ENCODE measurements at places on chromosomes 2 and 18.

GRCh38 chr2:227406177-227407031 lies 18.7 kb upstream of the SCYGR1 start:
- no peak for DNase-seq

GRCh38 chr18:59229191-59229590 lies 9.2 kb downstream of the GRP start:
- DNase-seq: no peak

- DNase-seq: no peak
Observed at GRCh38 chr2:238286095-238286494, 2.3 kb downstream of the PER2 start.

GRCh38 chr2:112003576-112004252 lies 51.4 kb upstream of the TMEM87B start:
- DNase-seq: no peak

DNA sequence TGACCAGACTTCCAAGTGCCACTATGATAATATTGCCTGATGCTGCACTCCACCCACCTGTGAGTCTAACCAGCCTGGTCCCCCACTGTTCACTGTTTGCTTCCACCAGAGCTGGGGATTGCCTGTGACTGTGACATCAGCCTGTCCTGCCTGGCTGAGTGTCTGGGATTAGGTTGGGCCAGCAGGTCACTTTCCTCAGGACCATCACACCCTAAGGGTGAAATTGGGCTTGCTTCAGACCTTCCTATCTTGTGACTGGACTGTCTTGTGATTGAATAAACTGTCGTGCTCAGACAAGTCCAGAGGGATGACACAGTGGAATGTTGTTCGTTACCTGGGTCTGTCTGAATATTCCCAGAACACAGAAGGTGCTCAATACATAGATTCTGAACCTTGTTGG lies 87.4 kb upstream of the HK2 start:
- DNase-seq: no peak

DNA sequence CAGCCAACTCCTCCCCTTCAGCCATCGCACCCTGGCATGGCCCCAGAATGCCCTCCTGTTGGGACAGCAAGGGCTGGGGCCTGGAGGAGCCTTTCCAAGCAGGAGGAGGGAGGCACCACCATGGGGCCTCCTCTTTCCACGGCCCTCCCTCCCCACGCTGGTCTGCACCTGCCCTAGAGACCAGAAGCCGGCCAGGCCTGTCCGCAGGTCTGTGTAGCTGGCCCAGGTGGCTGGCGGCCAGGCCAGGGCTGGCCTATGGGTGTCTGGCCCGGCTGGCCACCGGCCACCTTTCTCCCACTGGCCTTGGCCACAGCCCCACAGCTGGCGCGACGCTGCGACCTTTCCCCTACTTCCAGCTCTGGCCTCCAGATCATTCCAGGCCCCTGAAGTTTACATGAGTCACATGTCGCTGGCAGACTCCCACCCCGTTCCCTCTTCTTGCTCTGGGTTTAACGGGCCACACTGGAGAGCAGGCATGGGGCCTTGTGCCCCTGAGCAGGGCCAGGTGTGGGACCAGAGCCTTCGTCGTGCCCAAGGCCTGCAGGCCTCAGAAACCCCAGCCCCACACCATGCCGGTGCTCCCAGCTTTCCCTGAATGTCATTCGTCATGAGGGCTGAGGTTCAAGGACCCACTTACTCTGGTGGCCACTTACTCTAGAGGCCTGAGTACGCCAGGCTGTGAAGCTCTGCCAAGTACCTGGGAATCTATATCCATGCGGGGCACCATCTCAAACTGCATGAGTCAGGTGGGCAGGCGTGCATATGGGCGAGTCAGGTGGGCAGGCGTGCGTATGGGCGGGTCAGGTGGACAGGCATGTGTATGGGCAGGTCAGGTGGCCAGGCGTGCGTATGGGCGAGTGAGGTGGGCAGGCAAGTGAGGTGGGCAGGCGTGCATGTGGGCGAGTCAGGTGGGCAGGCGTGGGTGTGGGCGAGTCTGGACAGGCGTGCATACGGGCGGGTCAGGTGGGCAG lies 33.3 kb upstream of the KLF11 start:
- DNase-seq: no peak

DNA sequence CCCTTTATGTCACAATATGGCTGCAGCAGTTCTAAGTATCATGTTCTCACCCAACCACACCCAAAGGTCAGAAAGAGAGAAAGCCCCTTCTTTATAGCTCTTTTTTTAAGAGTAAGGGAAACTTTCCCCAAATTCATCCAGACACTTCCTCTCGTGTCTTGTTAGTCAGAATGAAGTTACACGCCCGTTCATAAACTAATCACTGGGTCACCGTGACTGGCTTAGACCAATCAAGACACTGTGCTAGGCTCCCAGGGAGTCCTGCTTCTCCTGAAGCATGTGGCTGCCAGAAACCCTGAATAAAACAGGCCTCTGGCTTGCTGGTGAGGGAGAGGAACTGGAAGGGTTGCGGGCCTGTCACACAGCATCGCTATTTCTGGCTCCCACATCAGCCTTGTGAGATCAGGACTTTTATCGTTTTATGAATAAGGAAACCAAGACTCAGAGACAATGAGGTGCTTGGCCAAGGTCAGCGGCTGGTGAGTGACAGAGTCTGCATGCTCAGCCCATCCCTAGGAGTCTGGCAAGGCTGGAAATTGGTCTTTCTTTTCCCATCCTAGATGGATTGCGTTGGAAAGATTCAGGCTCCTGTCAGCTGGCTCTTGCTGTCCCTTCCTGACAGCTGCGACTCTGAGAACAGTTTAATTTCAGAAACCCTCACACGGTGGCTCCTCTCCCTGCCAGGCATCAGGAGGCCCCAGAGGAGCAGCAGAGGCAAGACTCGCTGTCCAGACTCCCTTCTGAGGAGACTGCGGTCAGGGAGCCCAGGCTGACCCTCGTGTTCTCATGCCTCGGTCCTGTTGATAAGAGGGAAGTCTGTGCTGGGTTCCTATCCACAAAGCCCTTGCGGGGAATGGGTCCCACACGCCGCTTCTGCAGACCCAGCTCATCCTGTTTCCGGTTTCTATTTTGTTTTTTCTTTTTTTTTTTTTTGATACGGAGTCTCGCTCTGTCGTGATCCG lies 104.5 kb upstream of the TAF1B start:
- no peak for DNase-seq

DNA sequence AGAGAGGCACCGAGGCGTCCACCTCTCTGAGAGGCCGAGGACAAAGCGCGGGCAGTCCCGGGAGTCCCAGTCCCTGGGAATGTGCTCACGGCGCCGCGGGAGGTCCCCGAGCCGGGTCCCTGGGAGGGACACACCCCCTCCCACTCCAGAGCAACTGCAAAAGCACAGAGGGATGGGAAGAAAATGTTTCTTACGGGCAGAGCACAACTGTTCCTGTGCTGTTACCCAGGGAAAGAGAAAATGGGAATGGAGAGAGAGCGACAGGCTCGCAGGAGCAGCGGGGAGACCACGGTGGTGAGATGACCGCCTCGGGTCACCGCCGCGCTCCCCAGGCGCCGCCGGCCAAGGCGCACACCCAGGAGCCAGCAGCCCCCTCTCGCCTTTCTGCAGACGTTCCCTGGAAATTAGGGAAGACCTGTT lies 1.2 kb upstream of the BCL11A start:
- no peak for DNase-seq

GRCh38 chr2:230068651-230069055 lies at the start of gene SLC16A14:
SLC16A14 (minus strand) TSS chr2:230068924; CDS start chr2:230059352, 9,572 bp downstream.
- DNase-seq: peak; percentile 11

DNA sequence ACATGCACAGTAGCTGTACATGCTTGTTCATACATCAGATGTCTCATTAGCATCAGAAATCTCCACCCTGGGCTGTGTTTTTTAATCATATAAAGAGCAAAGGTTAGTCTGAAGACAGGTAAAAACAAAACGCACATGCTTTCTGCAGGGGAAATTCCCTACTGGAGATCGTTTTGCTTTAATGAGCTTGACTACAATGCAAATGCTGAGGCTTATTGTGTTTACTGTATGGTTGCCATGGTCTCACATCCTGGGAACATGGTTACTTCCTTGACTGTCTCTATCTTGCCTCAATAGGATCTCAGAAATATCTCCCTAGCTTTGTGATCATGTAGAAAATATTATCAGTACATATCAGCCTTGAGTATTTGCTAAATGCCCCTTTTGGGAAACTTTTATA lies 336.5 kb upstream of the TFPI start:
- DNase-seq: no peak

DNA sequence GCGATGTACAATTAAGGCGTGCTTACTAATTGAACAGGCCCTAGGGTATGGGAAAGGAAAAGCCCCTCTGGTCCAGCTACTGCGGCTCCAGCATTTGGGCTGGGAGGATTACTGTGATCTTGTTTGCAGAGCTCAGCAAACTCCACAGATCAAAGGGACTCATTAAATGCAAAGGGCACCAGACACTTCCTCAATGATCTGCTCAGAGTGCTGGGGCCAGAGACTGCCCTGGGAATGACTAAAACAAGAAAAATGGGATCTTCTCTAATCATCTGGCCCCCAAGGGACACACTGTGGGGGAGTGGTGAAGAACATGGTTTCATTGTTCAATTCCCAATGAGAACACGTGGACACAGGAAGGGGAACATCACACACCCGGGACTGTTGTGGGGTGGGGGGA lies 85.0 kb downstream of the MARCHF4 start:
- DNase-seq: no peak

DNA sequence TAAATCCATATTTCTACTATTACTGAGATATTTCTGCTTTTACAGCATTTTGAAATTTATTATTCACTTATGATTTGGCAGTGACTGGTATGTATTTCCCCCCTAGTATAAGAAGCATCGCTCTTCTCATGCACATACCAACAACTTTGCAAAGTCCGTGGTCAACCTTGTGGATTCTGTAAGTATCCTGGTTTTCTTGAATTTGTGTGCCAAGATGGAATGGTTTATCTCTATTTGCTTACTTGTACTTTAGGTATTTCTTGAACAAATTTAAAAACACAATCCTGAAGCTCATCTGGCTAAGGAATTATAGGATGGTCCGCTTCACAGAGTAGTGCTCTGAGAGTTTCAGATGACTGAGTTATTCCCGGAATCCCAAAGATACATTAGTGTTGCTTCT lies 85.0 kb upstream of the FAM237A start:
- DNase-seq: no peak

DNA sequence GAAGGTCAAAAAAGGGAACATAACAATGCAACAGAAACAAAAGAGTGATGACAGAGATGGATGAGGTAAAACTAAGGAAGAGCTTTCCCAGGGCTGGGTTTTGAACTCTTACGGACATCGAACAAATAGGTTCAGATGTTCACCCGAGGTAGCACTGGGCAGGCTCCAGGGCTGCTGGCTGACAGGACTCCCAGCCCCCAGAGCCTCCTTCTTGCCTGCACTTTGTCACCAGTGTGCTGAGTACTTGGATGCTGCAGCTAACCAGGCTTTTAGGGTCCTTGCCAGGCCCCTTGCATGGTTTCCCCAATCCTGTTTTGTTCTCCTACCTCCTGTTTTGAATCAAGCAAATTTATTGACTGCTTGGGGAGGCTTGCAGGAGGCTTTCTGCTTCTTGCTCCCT lies 322.9 kb downstream of the DYSF start:
- no peak for DNase-seq

DNA sequence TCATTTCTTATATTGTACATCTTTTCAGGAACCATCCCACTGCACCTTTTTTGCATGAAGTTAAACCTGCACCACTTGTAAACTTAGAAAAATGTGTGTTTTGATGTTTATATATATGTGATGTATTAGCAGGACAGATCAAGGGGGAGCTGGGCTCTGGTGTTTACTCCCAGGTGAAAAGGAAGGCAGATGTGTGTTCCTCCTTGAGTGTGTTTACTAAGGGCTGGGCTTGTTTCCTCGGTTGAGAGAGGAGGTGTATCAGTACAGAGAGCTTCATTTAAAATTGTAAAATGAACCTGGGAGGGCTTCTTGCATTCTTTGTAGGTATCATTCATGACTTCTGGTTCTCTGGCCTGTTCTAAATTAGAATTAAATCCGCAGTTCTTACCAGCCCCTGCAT lies 14.8 kb downstream of the LPIN1 start:
- no peak for DNase-seq

GRCh38 chr18:11339188-11339775 lies 189.9 kb upstream of the PIEZO2 start:
- DNase-seq: no peak

- DNase-seq: no peak
Observed at GRCh38 chr2:47237375-47238334, 82.5 kb upstream of the STPG4 start.

DNA sequence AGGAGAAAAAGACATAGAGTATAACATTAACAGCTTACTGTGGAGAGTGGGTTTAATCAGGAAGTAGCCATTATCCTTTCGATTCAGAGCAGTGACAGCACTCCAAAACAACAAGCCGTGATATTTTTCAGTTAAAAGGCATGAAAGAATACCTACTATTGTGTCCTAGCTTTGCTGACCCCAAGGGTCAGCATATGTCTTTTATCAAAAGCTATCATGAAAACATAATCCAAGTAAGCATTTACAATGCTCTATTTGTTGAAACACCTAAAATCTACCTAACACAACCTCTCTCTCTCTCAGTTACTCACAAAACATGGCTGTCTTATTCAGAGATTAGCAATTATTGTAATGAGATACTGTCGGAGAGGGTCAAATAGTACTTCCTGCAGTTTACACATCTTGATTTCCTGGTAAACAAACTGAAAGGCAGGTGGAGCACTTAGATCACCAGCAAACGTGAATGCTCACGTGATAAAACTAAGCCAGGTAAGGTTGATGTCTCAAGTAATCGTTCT lies 100.0 kb downstream of the BAZ2B start:
- DNase-seq: peak; percentile 25

DNA sequence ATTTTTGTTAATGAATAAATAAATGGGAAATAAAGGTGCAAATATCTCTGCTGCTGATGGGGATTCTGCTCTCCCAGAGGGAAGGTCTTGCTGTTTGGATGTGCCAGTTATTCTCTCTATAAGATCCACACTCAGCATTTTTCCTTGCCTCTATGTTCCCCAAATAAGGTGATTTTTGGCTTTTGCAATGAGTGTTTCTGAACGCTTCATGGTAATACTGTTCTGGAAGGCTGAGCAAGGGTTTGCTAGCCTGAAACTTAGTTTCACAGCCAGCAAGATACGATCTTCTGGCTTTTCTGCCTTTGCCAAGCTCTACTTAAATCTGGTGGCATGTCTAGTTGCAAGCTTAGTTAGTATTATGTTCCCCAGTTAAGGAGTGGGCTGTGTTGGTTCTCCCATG lies 114.6 kb downstream of the LPIN1 start:
- no peak for DNase-seq

DNA sequence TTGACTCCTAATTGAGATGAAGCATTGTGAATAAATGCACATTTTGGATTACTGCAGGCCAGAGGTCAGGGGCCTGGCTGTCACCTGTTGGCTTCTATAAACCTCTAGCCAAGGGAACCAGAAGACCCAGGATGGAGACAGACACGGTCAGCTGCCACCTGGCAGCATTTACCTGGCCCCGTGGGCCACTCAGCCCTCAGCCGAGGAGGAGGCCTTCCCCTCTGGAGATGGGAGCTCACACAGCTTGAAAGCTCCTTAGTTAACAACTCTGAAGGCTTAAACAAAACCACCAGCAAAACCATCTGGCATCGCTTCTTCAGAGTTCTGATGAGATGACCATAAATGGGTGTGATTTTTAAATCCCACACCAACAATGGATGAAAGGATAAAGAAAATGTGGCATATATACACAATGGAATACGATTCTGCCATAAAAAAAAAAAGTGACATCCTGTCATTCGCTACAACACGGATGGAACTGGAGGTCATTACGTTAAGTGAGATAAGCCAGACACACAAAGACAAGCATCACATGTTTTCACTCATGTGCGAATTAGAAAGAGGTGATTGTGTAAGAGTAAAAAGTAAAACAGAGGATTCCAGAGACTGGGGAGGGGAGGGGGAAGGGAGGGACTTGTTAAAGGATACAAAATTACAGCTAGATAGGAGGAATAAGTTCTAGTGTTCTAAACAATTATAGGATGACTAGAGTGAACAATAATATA lies 218.4 kb downstream of the TMEM163 start:
- no peak for DNase-seq

GRCh38 chr2:185793532-185794345 lies 55.1 kb downstream of the FSIP2 start:
- DNase-seq: no peak

All from stimulated activated CD4-positive, alpha-beta T cell treated with anti-CD3 and anti-CD28 coated beads, Interleukin-4, amount 100 ng/mL, for 24 hours (primary cell).